CD4-positive, alpha-beta T cell (primary cell): ENCODE measurements at places on chromosomes 4 and X.

- no peak overlapping the region for H3K27ac ChIP-seq
- H3K4me1 ChIP-seq: no peaks in the 10 kb centered on the region
- no peaks in the 10 kb centered on the region for H3K36me3 ChIP-seq
- DNase-seq: no peak
- H3K27me3 ChIP-seq: no peaks in the 10 kb centered on the region
Measured at GRCh38 chr4:54367059-54367458, 138.0 kb downstream of the PDGFRA start.

- H3K4me1 ChIP-seq: no peaks in the 10 kb centered on the region
- DNase-seq: no peak
- H3K27me3 ChIP-seq: no peaks in the 10 kb centered on the region
- no peak overlapping the region for H3K27ac ChIP-seq
- H3K4me3 ChIP-seq: no peak overlapping the region
- no peaks in the 10 kb centered on the region for H3K36me3 ChIP-seq
Measured at GRCh38 chr4:157165935-157166610, 54.5 kb upstream of the GRIA2 start.

- no peaks in the 10 kb centered on the region for H3K27me3 ChIP-seq
- no peaks in the 10 kb centered on the region for H3K4me1 ChIP-seq
- DNase-seq: no peak
Measured at GRCh38 chrX:125621588-125621927, 301.9 kb downstream of the TEX13C start.

GRCh38 chr4:147160908-147161513, 215.3 kb upstream of the TTC29 start:
- no peaks in the 10 kb centered on the region for H3K4me1 ChIP-seq
- H3K36me3 ChIP-seq: no peaks in the 10 kb centered on the region
- no peak overlapping the region for H3K27ac ChIP-seq
- peaks cover 23% of the 10 kb centered on the region for H3K27me3 ChIP-seq
- no peak overlapping the region for H3K4me3 ChIP-seq

- H3K4me1 ChIP-seq: no peaks in the 10 kb centered on the region
- H3K36me3 ChIP-seq: no peaks in the 10 kb centered on the region
- no peak overlapping the region for H3K4me3 ChIP-seq
Measured at GRCh38 chr4:144507311-144508101, 138.4 kb upstream of the HHIP start.

DNA sequence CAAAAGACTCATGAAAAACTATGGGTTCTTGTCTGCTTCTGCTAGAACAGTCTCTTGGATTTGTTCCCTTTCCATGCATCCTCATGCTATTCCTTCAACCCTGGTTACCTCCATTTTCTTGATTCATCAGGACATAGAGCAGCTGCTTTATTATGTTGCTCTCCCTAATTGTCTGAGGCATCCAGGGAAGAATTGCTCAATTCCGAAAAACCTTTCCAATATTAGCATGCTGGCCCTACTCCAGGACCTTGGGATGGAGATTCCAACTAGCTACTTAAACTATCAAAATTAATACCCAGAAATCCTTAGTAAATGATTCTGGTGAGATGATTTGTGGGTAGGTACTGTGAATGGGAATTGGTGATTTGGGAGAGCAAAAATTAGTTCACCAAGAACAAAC, 56.6 kb upstream of the FAM47B start:
- DNase-seq: no peak
- no peaks in the 10 kb centered on the region for H3K27me3 ChIP-seq
- no peaks in the 10 kb centered on the region for H3K36me3 ChIP-seq
- no peak overlapping the region for H3K27ac ChIP-seq
- H3K4me3 ChIP-seq: no peak overlapping the region
- H3K4me1 ChIP-seq: no peaks in the 10 kb centered on the region

DNA sequence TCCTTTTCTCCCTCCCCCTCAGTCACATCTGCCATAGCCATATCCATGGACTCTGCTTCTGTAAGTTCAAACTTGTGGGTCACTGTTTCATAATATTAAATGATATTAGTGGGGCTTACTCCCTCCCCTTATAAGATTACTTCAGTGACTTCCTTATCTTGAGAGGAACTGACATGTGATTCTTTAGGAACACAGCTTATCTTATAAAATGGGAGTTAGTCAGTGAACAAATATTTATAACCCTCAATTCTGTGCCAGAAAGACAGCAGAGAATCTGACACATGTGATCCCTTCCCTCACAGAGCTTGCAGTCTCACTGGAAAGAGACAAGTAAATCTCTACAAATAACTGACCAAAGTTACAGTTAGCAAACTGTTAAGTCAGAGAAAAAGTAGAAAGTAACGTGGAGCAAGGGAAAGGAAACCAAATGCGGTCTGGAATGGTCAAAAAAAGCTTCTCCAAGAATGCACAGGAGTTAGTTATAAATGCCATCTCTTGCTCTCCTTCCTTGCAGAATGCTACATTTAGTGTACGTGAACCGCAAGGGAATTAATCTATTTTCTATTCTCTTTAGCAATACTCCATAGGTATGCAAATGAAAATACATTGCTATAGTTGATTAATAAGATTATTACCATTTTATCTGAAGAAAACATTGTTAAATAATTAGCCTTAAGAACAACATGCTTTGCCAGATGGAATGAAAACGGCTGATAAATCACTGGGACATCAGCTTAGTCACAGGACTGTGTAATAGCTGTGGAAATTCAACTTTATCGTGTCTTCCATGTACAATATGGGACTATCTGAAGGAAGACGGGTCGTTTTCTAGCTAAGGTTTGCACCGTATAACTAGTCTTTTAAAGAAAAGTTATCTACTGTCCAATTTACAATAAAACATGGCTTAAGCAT, 29.0 kb downstream of the SGMS2 start:
- no peaks in the 10 kb centered on the region for H3K36me3 ChIP-seq
- H3K4me1 ChIP-seq: no peaks in the 10 kb centered on the region
- H3K27me3 ChIP-seq: peaks cover 3% of the 10 kb centered on the region
- no peak overlapping the region for H3K27ac ChIP-seq
- H3K4me3 ChIP-seq: no peak overlapping the region

GRCh38 chrX:122641826-122642225, 542.3 kb upstream of the GRIA3 start:
- no peaks in the 10 kb centered on the region for H3K36me3 ChIP-seq
- no peak for DNase-seq
- H3K27ac ChIP-seq: no peak overlapping the region
- H3K4me3 ChIP-seq: no peak overlapping the region

GRCh38 chrX:20529711-20530110, 263.0 kb upstream of the RPS6KA3 start:
- H3K27me3 ChIP-seq: peaks cover 8% of the 10 kb centered on the region
- H3K36me3 ChIP-seq: no peaks in the 10 kb centered on the region
- no peak overlapping the region for H3K27ac ChIP-seq
- no peaks in the 10 kb centered on the region for H3K4me1 ChIP-seq
- no peak for DNase-seq
- H3K4me3 ChIP-seq: no peak overlapping the region

- no peak overlapping the region for H3K4me3 ChIP-seq
- peaks cover 23% of the 10 kb centered on the region for H3K4me1 ChIP-seq
- H3K36me3 ChIP-seq: peaks cover 10% of the 10 kb centered on the region
- no peak for DNase-seq
Measured at GRCh38 chr4:56438766-56439165, 2.7 kb downstream of the PAICS start.

DNA sequence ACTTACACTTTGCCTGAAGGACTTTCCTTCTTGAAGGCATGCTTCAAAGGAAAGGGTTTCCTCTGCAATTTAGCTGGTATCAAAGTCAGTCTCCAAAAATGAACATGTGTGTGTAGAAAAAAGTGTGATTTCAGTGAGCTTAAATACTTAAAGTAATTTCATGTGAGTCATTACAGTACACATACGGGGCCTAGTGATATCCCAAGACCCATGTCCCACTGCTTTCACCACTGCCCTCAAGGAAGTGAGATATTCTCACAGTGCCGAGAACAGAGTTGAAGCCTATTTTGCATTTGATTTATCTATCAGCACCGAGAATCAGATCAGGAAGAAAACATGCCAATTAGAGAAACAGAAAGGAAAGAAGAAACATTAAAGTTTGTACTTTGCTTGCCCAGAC, 61.0 kb downstream of the CHST7 start:
- no peaks in the 10 kb centered on the region for H3K4me1 ChIP-seq
- DNase-seq: no peak
- no peak overlapping the region for H3K27ac ChIP-seq
- H3K27me3 ChIP-seq: no peaks in the 10 kb centered on the region
- H3K36me3 ChIP-seq: no peaks in the 10 kb centered on the region
- H3K4me3 ChIP-seq: no peak overlapping the region

DNA sequence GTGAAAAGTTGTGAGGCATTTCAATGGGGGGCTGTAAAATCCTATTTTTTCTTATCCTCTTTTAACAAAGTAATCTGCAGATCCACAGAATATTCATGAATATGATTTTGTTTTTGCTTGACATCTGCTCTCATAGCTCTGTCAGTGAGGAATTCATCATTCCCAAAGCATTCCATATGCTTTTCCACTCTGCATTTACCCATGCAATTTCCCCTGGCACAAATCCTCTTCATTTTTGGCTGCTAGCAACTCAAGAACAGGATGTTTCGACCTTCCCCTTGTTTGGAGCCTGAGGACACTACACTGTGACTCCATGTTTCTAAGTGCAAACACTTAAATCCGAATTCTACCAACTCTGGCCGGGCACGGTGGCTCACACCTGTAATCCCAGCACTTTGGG, 48.5 kb downstream of the KLHL15 start:
- no peak for DNase-seq
- H3K4me3 ChIP-seq: no peak overlapping the region
- no peaks in the 10 kb centered on the region for H3K36me3 ChIP-seq
- H3K27ac ChIP-seq: no peak overlapping the region
- no peaks in the 10 kb centered on the region for H3K27me3 ChIP-seq

DNA sequence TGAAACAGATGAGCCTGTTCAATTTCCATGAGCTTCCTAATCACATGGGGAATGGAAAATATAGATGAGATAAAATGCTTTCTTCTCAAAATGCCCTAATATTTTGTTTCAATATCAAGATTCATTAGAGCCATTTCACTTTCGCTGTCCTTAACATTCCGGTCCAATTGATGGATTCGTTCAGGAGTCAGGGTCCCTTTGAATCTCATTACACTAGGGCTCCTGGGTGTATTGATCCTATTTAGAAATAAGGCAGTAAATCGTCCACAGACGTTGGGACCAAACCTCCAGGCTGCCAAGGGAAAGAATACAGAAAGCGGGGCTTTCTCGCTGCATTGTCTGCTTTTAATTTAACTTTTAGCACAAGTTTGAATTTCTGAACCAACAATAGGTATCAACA, 20.6 kb upstream of the CRMP1 start:
- DNase-seq: no peak
- H3K27ac ChIP-seq: no peak overlapping the region
- peaks cover 2% of the 10 kb centered on the region for H3K27me3 ChIP-seq
- H3K36me3 ChIP-seq: no peaks in the 10 kb centered on the region

GRCh38 chrX:29671421-29671820, 543.9 kb upstream of the MAGEB2 start:
- no peak overlapping the region for H3K4me3 ChIP-seq
- H3K27me3 ChIP-seq: no peaks in the 10 kb centered on the region
- no peak overlapping the region for H3K27ac ChIP-seq
- H3K36me3 ChIP-seq: no peaks in the 10 kb centered on the region

DNA sequence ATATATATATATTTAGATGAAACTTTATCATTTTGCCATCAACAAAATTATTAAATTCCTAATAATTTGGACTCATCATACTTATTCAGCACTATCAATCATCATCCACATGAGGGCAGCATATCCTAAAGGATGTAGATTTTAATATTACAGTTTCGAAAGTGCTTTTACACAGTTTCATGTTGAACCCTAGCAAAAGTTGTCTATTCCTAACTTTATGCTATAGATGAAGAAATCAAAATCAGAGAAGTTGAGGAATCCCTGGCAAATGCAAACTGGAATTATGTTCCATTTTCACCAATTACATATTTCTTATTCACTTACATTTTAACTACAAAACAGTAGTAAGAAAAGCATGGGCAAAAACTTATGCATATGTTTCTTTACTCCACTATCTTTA, 36.6 kb upstream of the UGT2A1 start:
- no peaks in the 10 kb centered on the region for H3K27me3 ChIP-seq
- H3K36me3 ChIP-seq: no peaks in the 10 kb centered on the region
- H3K27ac ChIP-seq: no peak overlapping the region
- DNase-seq: peak; percentile 49

- H3K27me3 ChIP-seq: no peaks in the 10 kb centered on the region
- no peak overlapping the region for H3K27ac ChIP-seq
- H3K4me1 ChIP-seq: no peaks in the 10 kb centered on the region
- H3K4me3 ChIP-seq: no peak overlapping the region
- no peak for DNase-seq
Measured at GRCh38 chrX:125137521-125137920, 182.2 kb upstream of the TEX13C start.

- DNase-seq: no peak
- H3K27ac ChIP-seq: no peak overlapping the region
- no peaks in the 10 kb centered on the region for H3K36me3 ChIP-seq
- no peak overlapping the region for H3K4me3 ChIP-seq
Measured at GRCh38 chr4:4755306-4755705, 104.2 kb upstream of the MSX1 start.

GRCh38 chrX:14274691-14275090, 245.0 kb upstream of the GEMIN8 start:
- H3K4me1 ChIP-seq: no peaks in the 10 kb centered on the region
- no peaks in the 10 kb centered on the region for H3K36me3 ChIP-seq
- H3K27ac ChIP-seq: no peak overlapping the region
- no peaks in the 10 kb centered on the region for H3K27me3 ChIP-seq
- H3K4me3 ChIP-seq: no peak overlapping the region

- H3K27me3 ChIP-seq: no peaks in the 10 kb centered on the region
- no peak for DNase-seq
- no peaks in the 10 kb centered on the region for H3K4me1 ChIP-seq
- no peak overlapping the region for H3K27ac ChIP-seq
- no peak overlapping the region for H3K4me3 ChIP-seq
- H3K36me3 ChIP-seq: no peaks in the 10 kb centered on the region
Measured at GRCh38 chr4:105835177-105835576, 60.1 kb upstream of the NPNT start.

DNA sequence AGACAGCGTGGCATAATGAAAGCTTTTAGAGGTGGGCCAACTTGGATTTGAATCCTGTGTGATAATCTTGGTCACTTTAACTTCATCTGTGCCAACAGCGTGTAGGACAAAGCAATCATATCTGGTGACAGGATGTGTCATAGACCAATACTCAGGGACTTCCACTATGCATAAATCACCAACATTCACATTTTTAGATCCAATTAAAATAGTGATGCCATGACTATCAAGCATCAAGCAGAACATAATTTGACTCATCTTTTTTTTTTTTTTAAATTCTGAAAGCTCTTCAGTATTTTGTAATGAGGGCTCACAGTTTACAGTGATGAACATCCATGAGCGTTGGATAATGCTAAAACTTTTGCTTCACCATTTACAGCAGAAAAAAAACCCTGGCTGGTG, 27.3 kb upstream of the RAPGEF2 start:
- no peaks in the 10 kb centered on the region for H3K36me3 ChIP-seq
- no peak overlapping the region for H3K4me3 ChIP-seq
- no peak for DNase-seq
- H3K27ac ChIP-seq: no peak overlapping the region
- H3K4me1 ChIP-seq: peaks cover 9% of the 10 kb centered on the region
